Esophagus mucosa (tissue), 1 donor: ENCODE measurements at places on chromosomes 13 and 19. TPM values are rescaled to one million over a fixed set of nuclear protein-coding genes. Genes with fewer than 3 reads are reported as not detected.

GRCh38 chr13:44732503-44733098, 156.5 kb upstream of the TSC22D1 start:
- no peak for ATAC-seq

DNA sequence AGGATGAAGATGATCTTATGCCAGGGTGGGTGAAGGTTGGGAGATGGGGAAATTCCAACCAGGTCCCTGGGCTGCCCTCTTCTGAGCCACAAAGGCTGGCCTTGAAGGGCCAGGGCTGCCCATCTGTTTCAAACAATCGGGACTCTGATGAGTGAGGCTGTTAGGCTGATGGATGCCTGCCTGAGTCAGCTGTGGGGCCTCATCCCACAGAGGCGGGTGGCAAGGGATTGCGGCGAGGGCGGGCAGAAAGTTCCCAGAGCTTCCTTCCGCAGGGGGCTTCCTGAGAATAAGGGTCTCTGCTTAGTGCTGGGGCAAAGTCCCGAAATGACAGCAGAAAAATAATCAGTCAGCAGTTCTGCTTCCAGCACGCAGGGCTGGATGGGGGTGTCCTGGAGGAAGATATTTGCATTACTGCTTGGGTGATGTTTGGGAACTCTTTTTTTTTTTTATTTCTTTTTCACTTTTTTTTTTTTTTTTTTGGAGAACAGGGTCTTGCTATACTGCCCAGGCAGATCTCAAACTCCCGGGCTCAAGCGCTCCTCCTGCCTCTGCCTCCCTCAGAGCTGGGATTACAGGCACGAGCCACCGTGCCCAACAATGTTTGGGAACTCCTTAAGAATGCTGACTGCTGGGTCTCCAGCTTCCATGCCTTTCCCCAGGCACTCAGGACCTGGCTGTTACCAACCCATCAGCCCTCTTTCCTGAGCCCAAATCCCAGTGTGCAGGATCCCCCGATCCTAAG, 14.1 kb downstream of the SH3GL1 start:
- ATAC-seq = no peak

DNA sequence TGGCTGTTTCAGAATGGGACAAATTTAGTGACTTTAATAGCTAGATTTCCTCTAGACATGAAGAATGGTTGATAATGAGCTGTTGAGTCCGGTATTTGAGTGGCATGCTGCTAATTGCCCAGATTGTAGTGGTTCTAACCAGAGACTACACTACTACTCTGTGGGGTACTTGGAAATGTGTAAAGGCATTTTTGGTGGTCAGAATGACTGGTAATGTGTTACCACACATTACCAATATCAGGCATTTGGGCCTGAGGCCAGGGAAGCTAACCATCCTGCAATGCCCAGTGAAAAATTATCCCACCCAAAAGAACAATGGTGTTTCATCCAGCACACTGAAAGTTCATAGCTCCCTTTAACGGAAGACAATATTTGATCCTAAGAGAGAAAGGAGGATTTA, 17.5 kb upstream of the N4BP2L1 start:
- no peak for ATAC-seq

DNA sequence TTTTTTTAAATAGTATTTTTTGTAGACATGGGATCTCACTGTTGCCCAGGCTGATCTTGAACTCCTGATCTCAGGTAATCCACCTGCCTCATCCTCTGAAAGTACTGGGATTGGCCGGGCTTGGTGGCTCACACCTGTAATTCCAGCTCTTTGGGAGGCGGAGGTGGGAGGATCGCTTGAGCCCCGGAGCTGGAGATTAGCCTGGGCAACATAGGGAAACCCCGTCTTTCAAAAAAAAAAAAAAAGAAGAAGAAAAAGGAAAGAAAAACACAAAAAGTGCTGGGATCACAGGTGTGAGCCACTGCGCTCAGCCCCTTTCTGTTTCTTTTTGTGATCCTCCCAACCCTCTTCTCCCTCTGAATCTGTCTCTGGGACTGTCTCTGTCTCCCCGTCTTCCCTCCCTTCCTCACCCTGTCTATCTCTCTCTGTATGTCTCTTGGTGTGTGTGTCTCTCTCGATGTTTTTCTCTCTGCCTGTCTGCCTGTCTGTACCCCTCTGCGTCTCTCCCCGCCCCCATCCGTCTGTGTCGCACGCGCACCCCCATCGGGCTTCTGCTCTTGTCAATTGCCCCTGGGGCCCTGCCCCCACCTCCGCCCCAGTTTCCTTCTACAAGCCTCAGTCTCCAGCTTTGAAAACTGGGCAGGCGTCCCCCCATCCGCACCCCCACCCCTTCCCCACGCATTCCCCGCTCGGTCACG, 540 bp upstream of the ZFP36 start:
- no peak for ATAC-seq

- no peak for ATAC-seq
Measured at GRCh38 chr13:59856281-59856810, 307.4 kb downstream of the DIAPH3 start.

DNA sequence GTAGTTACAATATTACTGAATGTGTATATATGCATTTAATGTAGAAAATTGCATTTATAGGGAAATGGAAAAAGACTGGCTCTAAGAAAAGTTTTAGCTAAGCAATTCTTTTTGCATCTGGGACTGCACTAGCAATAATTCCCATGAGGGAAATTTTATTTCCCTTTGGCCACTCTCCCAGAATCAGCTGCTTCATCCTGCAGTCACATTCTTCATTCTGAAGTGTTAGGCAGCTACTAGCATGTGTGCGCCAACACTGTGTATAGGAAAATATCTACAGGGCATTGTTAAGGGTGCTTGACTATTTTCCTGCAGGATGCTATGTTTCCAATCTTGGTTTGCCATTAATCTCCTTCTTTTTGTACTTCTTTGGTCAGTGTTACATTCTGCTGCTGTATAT, 312.8 kb upstream of the PCDH20 start:
- ATAC-seq = no peak

DNA sequence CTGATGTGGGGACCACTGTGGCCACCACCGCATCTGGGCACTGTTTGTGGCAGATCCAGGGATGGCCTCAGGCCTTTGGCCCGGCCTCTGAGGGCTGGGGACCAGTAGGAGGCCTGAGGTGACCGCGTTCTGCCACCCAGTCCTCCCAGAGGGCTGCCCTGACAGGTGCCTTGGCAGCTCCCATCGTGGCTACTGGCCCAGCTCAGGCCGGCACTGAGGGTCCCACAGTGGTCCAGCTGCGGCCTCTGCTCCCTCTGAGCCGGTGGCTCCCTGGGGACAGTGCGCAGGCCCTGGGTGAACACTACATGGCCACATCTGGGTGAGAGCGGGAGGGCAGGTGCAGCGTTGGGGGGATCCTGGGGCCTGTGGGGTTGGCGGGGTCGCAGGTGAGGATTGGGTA, 61.9 kb downstream of the KDM4B start:
- ATAC-seq = peak; percentile 16

- no peak for ATAC-seq
Measured at GRCh38 chr13:113617961-113618360, 33.4 kb downstream of the TFDP1 start.

DNA sequence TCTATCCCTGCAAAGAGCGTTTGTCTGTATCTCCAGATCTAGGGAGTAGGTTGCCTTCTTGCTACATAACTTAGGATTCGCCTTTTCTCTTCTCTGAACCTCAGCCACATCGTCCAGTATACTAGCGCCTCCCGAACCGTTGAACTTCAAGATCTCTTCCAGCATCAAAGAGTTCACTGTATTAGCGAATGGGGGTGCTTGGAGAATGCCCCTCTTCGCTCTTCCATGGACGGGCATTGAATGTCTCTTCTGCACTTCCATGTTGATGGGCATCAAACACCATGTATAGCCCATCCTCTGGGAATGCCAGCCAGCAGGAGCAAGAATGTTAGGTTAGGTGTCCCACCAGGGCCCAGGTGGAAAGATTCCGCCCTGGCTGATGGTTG, 575 bp upstream of the OXGR1 start:
- ATAC-seq = no peak

GRCh38 chr13:80339563-80339911, 1.4 kb downstream of the SPRY2 start:
- no peak for ATAC-seq

DNA sequence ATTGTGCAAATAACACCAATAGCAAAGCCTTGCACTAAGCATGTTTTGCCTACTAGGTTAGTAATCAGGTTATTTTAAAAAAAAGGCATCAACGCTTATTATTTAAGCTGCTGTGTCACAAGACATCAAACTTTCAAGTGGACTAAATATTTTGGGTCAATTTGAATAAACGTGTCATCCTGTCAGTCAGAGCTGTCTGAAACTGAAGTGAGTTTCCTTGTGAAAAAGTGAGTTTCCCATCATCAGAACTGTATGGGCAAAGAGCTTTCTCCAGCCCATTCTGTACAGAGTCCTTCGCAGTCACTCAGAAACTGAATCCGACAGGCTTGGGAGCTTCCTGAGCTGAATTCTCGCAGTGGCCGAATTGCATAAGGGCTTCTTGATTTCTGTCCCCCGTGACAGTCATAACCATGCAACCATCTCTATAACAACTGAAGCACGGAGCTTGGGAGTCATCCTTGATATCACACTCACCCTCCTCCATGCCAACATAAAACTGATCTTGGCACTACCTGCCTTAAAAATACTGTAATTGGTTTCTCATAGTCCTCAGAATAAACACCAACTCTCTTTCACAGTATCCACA, 139.8 kb downstream of the MIPEP start:
- ATAC-seq = no peak

DNA sequence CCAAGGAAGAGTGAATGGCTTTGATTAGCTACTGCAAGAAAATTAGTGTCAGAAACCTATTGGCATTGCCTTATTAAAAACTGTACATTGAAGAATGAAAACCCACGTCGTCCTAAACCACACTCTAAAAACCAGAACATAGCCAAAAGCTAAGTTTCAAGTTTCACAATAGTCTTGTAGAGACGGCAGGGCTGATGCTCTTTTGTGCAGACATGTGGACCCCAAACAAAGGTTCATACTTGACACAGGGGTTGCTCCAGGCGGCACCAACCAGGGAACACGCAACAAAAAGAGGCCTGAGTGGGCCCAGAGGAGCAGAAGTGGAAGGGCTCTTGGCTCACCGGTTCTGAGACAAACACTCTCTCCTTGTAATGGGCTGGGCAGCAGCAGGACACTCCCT, 28.6 kb upstream of the MIR17HG start:
- ATAC-seq = no peak

DNA sequence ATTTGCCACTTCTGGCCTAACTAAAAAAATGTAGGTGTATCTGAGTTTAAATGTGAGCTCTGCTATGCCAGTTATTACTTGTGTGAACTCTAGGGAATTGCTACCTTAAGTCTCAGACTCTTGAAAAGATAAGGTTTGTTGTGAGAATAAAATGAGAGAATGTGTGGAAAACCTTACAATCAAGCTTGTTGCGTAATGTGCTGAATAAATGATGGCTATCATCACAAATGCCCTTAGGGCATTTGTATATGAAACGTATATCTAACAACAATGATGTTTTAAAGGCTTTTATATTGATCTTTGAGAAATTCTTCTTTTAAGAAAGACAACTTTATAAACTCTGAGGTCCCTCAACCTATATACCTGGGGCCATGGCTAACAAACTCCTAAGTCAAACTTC, 384.8 kb downstream of the ITGBL1 start:
- ATAC-seq = no peak

DNA sequence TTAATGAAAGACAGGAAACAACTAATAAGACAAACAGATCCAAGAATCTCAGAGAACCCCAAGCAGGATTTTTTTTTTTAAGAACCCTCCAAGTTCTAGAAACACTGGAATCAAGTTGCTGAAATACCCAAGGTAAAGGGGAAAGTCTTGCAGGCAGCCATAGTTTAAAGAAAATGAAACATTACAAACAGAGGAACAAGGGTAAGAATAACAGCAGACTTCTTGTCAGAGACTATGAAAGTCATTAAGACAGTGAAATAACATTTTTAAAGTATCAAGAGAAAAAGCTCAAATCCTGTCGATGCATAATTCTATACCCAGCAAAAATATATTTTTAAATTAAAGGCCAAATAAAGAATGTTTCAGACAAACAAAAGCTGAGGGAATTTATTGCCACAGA, 67.1 kb downstream of the WASF3 start:
- no peak for ATAC-seq

- ATAC-seq = no peak
Measured at GRCh38 chr19:43768273-43769050, 12.3 kb downstream of the KCNN4 start.

DNA sequence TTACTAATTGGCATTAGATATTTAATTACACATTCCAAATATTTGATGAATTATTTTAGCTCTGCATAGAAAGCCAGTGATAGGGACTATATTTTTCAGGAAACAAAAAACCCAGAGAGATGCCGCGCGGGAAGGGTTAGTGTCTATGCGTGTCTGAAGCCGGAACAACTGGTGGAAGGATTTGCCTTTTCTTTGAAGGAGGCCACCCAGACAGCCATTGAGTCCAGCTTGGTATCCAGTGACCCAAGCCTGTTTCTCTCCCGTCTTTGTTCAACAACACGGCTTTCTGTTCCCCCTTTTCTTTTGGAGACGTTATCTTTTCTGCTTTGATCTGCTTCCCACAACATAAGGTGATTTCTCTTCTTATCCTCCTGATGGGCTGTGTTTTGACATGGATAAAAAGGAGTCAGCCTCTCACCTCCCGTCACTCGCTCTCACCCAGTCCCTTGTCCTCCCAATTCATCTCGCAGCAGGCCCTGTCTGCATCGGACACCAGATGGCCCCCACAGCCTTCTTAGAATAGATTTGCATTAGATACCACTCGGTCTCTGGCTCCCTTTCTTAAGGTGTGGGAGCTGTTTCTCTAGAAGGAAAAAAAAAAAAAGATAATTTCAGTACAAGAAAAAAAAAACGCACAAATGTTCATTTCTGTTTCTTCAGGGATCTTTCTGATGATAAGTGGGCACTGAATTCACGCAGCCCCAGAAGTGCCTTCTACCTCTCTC, 361.8 kb downstream of the ZNF536 start:
- ATAC-seq = no peak

GRCh38 chr13:97322740-97323342, 100.7 kb downstream of the MBNL2 start:
- ATAC-seq = no peak

GRCh38 chr13:25738342-25739196, 313.2 kb downstream of the SHISA2 start:
- ATAC-seq = no peak

- ATAC-seq = no peak
Measured at GRCh38 chr13:43663474-43664090, 123.2 kb downstream of the ENOX1 start.

- no peak for ATAC-seq
Measured at GRCh38 chr13:54750521-54750920, 1721.9 kb downstream of the OLFM4 start.

LGI4 gene
- total RNA-seq = 1.4 TPM

ZNF429 gene
- 5.3 TPM for total RNA-seq

TRAPPC6A gene
- 19.6 TPM for total RNA-seq

ZNF808 gene
- 10.0 TPM for total RNA-seq

CAMSAP3 gene
- 21.2 TPM for total RNA-seq

C13orf42 gene
- not detected for total RNA-seq

ONECUT3 gene
- not detected for total RNA-seq

CEACAM20 gene
- not detected for total RNA-seq

SIGLEC12 gene
- not detected for total RNA-seq

GNG8 gene
- total RNA-seq = not detected

SIAH3 gene
- total RNA-seq = 0.04 TPM

TJP3 gene
- total RNA-seq = 40.9 TPM

GADD45B gene
- total RNA-seq = 26.3 TPM

C3 gene
- total RNA-seq = 65.0 TPM

FXYD3 gene
- total RNA-seq = 736 TPM
